ENCODE measurements at places on chromosomes 4 and X.

- no peak for DNase-seq
These were observed 2348.4 kb downstream of the PCDH7 start for GRCh38 chr4:33068539-33068938.

- DNase-seq, result no peak
These were observed 205.4 kb downstream of the SPRY1 start for GRCh38 chr4:123602007-123602406.

DNA sequence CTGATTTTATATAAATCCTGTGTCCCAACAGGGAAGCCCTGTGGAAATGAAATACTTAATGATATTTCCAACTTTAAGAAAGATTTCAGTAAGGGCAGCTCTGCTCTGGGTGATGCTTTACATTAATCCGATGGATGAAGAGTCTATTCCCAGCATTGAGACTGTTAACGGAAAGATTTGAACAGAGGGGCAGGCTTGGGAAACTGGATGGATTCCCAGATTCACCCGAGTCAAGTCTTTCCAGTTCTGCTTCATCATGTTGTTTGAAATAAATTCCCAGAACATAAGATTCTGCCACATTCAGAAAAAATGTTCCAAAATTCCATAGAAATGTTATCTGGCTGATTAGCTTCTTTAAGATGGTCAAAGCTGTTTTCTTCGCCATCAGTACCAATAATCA lies 246.0 kb downstream of the FBXW7 start:
- DNase-seq, result no peak

GRCh38 chr4:74093981-74094623 lies 4.9 kb downstream of the CXCL2 start:
- DNase-seq, result peak; percentile 89

- no peak for DNase-seq
These were observed 985.0 kb downstream of the C4orf33 start for GRCh38 chr4:130080872-130081451.

DNA sequence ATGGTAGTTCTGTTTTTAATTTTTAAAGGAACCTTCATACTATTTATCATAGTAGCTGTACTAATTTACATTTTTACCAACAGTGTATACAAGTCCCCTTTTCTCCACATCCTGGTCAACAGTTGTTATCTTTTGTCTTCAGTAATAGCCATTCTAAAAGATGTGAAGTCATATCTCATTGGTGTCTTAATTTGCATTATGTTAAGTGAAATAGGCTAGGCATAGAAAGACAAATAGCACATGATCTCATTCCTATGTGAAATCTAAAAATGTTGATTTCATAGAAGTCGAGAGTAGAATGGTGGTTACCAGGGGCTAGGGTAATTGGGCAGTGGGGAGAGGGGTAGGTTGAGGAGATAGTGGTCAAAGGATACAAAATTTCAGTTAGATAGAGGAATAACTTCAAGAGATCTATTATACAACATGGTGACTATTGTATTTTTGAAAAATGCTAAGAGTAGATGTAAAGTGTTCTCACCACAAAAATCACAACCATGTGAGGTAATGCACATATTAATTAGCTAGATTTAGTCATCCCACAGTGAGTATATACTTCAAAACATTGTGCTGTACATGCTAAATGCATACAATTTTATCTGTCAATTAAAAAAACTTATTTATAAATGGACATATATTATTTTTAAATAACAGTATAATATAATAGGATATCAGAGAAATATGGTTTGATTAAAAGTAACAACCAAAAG lies 58.9 kb downstream of the DIAPH2 start:
- no peak for DNase-seq

DNA sequence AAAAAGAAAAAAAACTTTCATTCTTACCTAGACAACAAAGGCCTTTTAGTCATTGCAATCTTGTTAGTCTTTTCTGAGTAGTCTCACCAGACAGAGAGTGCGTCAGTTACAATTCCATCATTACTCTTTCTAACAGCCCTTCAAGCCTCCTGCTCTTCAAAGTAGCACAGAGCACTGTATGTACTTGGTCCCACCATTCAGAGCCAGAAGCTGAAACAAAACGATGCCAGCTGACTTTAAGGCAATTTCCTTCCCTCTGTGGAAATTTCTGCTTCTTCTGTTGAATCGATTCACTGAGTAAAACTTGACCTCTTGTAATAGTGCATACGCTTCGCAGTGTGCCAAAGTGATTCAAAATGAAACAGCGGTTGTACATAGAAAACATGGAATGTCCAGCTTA lies 57.7 kb upstream of the TENM3 start:
- DNase-seq, result no peak

DNA sequence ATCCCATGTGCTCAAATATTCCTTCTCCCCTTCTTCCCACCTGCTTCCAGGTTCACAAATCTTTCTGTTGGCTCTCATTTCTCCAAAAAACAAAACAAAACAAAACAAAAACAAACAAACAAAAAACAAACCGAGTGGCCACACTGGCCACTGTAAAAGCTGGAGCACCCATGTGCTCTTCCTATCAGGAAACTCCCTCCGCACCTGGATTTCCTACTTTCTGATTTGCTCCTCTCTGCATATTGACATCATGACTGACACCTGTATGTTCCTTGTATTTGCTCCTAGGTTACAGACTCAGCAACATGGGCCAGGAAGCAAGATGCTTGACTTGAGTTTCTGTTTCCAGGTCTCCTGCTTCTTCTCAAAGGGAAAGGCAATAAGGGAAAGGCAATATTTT lies 258.8 kb downstream of the GPC3 start:
- no peak for DNase-seq

GRCh38 chr4:14792702-14793227 lies 209.5 kb upstream of the CPEB2 start:
- no peak for DNase-seq

- peak; percentile 32 for DNase-seq
These were observed 26.7 kb downstream of the HDAC8 start for GRCh38 chrX:72545990-72546389.

GRCh38 chr4:118850488-118851173 lies 14.7 kb upstream of the SEC24D start:
- peak; percentile 44 for DNase-seq

DNA sequence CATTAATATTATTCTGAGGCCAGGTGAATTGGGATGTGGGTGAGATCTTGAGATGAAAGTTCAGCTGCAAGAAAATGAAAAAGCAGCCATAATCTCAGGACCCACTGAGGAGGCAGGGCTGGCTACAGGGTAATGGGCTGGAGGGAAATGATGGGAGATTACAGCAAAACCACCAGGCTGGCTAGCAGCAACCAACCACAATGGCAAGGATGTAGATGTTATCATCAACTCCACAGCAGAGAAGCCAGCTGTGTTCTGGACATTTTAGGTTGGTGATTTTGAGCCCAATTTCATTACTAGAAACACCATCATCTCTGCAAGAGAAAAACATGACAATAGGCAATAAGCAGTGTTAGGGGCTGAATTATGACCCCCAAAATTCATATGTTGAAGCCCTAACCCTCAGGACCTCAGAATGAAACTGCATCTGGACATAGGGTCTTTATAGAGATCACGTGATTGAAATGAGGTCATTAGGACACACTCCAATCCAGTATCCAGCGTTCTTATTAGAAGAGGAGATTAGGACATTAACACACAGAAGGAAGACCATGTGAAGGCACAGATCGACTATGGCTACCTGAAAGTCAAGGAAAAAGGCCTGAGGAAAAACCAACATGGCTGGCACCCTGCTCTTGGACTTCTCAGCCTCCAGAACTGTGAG lies 139.8 kb upstream of the KIT start:
- DNase-seq, result no peak

DNA sequence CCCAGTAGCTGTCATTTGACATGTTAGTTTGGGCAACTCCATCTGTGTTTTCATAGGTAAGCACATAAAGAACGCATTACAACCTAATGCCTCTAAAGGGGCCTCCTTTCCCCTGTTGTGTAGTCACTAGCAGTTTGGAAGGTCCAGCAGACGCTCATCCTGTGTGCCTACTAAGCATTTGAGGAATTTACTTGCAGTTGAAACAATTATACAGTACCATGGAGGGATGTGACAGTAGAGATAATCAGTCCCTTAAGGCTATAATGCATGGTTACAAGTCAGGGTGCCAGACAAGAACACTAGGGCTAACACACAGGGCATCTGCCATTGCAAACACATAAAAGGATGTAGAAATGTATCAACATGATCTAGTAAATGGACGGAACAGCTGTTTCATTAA lies 138.3 kb downstream of the PCDH10 start:
- no peak for DNase-seq

Data from endothelial cell of umbilical vein (primary cell).